H9 (cell line): ENCODE measurements at places on chromosomes 16 and 17. TPM values are rescaled to one million over a fixed set of nuclear protein-coding genes. Genes with fewer than 3 reads are reported as not detected.

DNA sequence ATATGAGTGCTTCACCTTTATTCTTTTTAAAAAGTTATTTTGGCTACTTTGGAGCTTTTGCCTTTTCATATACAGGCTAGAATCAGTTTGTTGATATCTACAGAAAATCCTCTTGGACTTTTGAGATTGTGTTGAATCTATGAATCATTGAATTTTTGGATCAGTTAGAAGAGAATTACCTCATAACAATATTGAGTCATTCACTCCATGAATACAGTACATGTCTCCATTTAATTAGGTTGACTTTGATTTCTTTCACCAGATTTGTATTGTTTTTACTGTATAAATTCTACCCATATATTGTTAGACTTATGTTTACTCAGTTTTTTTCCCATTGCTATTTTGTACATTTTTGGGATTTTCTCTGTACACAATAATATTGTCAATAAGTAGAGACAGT is 54.4 kb downstream of the TAOK1 start:
- no peak overlapping the region for H3K27ac ChIP-seq
- H3K4me1 ChIP-seq: no peaks in the 10 kb centered on the region; the same call in 1 of the 2 replicates
- DNase-seq: no peak
- H3K4me3 ChIP-seq: no peak overlapping the region

Gene CCT6B
- 1.4 and 1.7 TPM in 2 replicates for total RNA-seq

Gene LGALS9B
- not detected in 2 replicates for total RNA-seq

Gene SCIMP
- not detected in 2 replicates for total RNA-seq

GRCh38 chr17:28390141-28390540 is 15.9 kb downstream of the SLC46A1 start:
- H3K4me3 ChIP-seq: no peak overlapping the region
- no peaks in the 10 kb centered on the region for H3K4me1 ChIP-seq
- DNase-seq: no peak
- H3K36me3 ChIP-seq: peaks cover 3% of the 10 kb centered on the region; the same call in 2 of the 3 replicates

DNA sequence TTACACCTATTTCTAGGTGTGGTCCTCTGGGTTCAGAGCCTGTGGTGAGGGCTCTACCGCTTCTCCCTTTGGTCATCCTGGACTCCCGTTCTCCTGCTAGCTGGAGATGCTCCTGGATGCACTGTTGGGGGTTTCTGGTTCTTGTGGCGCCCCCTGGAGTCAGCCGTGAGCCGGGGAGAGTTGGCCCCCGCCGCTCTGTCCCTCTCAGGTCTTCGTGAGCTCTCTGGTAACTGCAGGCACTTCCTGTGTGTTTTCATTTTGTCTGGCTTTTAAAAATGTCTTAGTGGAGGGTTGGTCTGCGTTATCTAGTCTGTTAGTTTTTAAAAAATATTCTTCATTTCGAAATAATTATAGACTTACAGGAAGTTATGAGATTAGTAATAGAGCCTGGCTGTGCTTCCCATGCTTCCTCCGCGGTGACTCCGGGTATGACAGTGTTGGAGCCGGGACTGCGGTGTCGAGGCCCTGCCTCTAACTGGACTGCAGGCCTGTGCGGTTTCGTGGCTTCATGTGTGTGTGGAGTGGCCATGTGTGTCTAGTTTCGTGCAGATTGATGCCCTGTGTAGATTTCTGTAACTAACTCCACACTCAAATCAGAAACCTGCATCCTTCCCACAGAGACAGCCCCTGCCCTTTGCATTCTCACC is 78.0 kb upstream of the ZNF750 start:
- DNase-seq: peak; percentile 69
- H3K4me3 ChIP-seq: no peak overlapping the region

DNA sequence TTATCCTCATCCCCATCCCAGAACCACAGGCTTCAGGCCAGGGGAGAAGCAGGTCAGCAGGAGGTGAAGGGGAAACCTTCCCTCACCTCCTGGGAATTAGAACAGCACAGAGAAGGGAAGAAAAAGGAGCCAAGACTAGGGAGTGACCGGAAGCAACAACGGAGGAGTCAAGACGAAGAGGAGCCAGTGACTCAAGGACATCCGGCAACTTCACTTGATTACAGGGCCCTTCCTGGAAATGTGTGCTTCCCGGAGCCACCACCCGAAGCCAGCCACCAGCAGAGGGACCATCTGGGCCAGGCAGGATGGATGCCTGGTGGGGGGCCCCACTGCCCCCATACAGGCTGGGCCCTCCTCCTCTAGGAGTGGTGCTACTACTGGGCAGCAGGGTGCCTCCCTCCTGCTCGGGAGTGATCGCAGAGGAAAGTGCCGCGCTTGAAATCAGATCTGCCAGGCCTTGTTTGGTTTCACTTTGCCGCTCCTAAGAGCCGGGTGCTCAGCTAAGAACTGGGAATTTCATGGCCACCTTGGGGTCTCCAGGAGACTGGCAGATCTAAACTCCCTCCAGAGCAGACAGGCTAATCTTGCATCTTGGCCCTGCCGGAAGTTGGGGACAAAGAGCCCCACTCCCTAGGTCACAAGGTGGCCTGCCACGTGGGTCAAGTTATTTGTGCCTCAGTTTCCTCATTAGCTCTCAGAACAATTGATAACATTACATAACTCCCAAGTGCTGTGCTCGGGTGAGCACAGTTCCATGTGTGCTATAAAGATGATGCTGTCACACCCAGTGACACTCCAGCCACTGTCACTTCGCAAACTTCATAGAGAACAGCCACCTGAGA is 6.6 kb downstream of the CDC42EP4 start:
- no peak overlapping the region for H3K27ac ChIP-seq
- H3K4me1 ChIP-seq: peaks cover 6% of the 10 kb centered on the region; the same call in 1 of the 2 replicates
- no peaks in the 10 kb centered on the region for H3K27me3 ChIP-seq
- DNase-seq: peak; percentile 85
- H3K36me3 ChIP-seq: no peaks in the 10 kb centered on the region; the same call in 2 of the 3 replicates

DNA sequence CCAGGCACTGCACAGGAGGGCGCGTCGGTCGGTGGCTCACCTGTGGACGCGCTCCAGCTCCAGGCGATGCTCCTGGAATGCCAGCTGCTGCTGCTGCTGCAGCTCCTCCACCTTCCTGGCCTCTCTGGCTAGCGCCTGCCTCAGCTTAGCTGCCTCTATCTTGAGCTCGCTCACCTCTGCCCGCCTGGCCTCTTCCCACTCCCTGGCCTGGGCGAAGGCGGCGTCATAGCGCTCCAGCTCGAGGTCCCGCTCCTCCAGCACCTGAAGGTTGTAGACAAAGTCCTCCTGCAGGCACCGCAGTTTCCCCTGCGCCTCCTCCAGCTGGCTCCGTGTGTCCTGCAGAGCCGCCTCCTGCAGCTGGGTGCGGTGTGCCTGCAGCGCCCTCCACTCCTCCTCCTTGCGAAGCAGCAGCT is 11.1 kb downstream of the CCDC57 start:
- no peak overlapping the region for H3K27ac ChIP-seq
- no peaks in the 10 kb centered on the region for H3K4me1 ChIP-seq
- no peak for DNase-seq
- no peaks in the 10 kb centered on the region for H3K27me3 ChIP-seq
